ENCODE measurements at places on chromosomes 5 and 9.

DNA sequence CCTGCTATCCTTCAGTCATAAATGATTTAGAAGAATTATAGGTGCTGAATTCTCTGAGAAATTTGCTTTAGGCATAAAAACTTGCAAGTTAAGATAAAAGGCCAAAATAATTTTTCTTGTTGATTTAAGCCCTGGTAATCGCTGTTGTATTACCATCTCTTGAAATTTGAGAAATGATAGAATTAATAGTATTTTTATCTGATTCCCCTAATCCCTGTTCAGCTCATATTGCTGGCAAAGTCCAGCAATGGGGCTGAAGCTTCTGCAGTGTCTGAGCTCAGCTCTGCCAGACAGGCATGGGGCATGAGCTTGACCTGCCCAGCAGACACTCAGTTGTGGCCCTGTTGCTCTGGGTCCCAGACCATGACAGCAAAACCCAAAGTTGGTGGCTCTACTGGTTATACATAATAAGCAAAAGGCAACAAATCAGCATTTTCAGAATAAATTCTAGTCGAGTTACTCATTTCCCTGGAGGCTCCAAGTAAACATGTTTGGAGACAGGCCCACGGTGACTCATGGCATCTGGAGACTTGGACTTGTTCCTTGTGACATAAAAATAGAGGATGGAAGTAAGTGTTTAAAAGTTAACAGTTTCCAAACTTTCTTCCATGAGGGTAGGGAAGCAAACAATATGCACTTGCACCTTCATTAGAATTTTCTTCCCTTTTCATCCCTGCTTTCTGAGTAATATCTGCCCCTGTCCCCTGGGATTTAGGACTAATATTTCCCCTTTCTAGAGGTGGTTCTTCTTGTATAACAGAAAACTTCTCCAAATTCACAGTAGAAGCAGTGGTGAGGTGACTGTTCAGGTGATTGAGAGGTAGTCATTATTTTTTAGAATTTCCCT is 60.2 kb upstream of the SLC2A8 start:
- DNase-seq: no peak

DNA sequence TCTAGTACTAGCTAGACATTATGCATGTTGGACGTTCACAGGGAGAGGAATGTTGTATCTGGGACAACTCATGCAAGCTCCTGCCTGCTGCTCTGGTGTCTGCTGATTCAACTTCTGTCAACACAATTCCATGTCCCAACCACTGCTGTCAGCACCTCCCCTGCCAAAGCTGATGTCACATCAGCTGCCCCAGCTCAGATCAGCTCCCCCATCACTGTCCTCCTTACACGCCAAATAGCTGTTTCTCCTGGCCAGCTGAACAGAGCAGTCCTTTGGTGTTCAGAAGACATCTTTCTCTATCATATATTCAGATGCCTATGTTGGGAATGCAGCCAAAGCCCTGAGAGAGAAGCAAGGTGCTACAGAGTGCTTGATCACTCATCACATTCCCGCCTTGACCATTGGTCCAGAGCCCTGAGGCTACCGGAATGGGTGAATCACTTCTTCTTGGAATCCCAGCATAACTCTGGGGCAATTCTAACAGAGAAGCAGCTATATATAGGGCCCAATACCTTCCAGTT is 223.3 kb downstream of the SEC61B start:
- no peak for DNase-seq

GRCh38 chr9:92191801-92192200 is 76.6 kb upstream of the SPTLC1 start:
- DNase-seq: no peak

GRCh38 chr9:80954521-80954920 is 734.8 kb downstream of the TLE1 start:
- no peak for DNase-seq

DNA sequence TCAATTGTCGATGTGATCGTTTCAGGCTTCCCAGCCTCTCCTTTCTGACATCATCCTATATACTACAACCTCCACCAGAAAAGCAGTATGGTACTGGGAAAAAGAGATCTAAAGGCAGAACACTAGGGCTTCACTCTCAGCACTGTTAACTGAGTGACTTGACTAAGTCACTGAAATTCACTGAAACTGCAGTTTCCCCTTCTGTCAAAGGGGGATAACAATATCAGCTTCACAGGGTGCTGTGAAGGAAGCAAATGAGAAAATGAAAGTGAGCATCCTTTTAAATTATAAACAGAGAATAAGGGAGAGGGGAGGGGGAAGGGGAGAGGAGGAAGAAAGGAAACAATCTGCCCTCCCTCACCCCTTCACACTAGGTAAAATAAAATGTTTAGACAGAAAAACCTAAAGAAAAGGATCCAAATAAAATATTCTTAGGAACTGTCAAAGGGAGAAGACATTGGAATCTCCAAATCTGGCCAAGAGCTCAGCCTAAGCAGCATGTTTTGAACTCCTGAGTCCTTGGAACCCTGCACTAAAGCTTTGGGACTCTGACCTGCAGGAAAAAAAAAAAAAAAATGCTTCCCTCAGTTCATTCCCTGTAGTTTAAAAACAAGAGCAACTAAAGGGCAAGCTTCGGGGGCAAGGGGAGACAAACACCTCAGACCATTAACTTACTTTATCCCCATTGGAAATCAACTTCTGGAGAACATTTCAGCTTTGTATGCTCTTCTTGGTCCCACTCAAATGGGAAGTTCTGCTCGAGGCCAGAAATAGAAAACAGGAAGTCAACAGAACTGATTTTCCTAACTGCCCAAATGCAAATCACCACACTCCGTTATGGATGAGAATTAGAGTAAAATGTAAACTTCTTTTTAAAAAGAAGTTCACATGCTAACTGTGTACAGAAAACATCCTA is 178.3 kb downstream of the DEPDC1B start:
- DNase-seq: no peak

DNA sequence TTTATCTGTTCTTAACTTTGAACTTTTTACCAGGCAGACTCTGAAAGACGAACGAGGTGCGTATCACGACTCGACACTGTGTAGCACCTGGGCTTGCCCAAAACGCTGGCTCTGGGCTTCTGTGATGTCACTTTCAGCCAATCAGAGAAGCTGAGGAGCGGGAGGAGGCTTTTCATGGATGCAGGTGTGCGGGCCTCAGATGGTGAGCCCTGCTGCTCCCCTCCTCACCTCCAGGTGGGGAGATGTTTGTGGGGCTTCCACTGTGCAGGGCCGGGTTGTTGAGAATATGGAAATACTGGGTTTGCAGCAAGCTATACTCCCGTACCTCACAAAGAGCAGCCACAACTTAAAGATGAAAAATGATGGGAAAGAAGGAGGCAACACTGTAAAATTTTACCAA is 246.3 kb downstream of the IRX2 start:
- no peak for DNase-seq

DNA sequence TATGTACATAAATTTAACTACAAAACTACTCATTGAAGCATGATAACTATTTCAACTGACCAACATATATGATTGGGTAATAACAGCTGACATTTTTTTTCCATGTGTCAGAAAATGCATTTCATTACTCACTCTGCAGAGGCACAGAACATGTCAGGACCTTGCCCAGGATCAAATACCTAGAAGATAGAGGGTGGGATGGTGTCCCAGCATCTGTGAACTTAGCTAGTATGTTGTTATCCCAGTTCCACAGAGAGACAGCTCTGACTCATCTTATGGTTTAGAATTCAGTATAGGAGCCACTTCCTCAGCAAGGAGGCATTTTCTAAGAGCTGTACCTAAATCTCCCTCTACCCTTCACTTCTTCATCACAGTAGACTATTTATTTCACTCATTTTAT is 1198.6 kb upstream of the ACO1 start:
- DNase-seq: no peak

DNA sequence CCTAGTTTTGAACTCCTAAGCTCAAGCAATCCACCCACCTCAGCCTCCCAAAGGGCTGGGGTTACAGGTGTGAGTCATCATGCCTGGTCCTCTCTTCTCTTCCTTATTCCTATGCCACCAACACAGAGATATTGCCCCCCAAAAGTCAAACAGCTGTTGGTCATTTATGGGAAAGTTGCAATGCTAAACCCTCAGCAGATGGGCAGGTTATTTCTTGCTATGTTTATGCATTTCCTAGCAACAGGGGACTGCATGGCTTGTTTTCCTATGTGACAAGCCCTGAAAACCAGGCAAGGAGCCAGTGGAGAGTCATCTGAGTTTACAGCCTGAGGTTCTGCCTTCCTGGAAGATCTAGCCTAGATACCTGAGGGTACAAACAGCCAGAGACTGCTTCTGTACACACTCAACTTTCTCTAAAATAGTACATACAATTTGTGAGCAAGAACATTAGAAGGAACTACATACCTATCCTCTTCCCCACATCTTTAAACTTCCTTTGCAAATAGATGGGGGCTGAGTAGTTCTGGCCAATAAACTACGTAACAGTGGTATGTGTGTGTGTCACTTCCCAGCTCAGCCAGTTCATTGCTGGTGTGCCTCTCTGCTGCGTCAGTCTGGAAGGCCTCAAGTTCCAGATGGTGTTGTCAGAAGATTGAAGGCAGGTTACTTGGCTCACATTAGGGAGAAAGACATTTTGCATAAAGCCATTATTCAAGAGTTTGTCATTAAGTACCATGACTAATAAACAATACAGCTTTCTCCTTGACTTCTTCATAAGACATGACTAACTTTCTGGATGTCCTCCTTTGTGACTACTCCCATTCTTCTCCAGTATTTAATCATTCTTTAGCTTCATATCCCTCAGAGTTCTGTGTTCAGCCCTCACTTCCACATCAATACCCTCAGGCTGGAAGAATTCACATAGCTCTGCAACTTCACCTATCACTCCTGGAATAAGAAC is 65.3 kb downstream of the CSNK1A1 start:
- DNase-seq: no peak

DNA sequence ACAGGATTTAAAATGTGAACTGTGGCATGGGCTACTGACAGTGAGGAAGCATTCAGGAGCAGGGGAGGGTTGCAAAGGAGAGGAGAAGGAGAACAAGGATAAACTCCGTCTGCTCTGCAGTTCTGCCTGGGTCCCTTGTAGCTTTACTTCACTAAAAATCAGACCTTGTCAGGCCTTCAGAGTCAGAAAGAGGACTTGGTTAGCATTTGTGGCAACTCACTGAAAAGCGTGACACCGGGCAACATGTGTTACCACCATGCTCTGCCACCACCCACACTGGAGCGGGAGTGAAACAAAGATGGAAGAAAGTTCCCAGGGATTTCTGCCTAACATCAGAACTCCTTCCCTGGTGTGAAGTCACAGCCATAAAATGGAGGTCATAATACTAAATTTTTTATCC is 19.3 kb downstream of the FYB1 start:
- DNase-seq: peak; percentile 48

- DNase-seq: no peak
Observed at GRCh38 chr9:89022902-89023301, 31.6 kb downstream of the S1PR3 start.

DNA sequence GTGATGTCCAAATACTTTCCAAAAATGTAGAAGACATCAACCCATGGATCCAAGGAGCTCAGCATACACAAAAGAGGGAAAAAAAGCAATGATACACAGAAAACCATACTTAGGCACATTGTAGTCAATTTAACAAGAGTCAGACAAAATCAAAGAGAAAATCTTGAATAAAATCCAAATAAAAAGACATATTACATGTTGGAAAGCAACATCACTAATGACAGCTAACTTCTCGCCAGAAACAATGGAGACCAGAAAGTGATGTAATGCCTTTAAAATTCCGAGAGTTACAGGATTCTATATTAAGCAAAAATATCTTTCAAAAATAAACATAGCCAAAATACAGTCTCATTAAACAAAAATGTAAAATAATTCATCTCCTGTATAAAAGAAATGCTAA is 79.8 kb upstream of the SLCO4C1 start:
- DNase-seq: no peak

- no peak for DNase-seq
Observed at GRCh38 chr5:9125852-9126251, 420.0 kb downstream of the SEMA5A start.

GRCh38 chr5:107590686-107591085 is 80.1 kb downstream of the EFNA5 start:
- no peak for DNase-seq
